ENCODE measurements at places on chromosomes 6 and 20. TPM values are rescaled to one million over a fixed set of nuclear protein-coding genes. Genes with fewer than 3 reads are reported as not detected.

Gene GTSF1L
- not detected for total RNA-seq

Gene UNC5CL
- total RNA-seq, result 2.9 TPM

Gene TNXB
- 9.0 TPM for total RNA-seq

Gene OOEP
- total RNA-seq, result 0.50 TPM

Gene EDN1
- 1.1 TPM for total RNA-seq

Gene SAMD3
- total RNA-seq, result 28.7 TPM

Gene GSTA3
- not detected for total RNA-seq

Gene CD93
- total RNA-seq, result 1.1 TPM

Gene FRK
- total RNA-seq, result not detected

Gene MLN
- total RNA-seq, result not detected

Gene ATRN
- total RNA-seq, result 8.8 TPM

Gene PRICKLE4
- not detected for total RNA-seq

Gene CTCFL
- total RNA-seq, result not detected

Gene RAET1E
- total RNA-seq, result not detected

Gene FNDC11
- total RNA-seq, result 1.7 TPM

Gene SYCP2
- total RNA-seq, result 4.4 TPM

Gene NOX3
- not detected for total RNA-seq

Gene DNMT3B
- 0.28 TPM for total RNA-seq

Gene CEP43
- total RNA-seq, result 13.5 TPM

Gene DEF6
- 212 TPM for total RNA-seq

Gene SLC22A2
- not detected for total RNA-seq

Gene SEL1L2
- total RNA-seq, result not detected

Gene CENPW
- 1.1 TPM for total RNA-seq

Gene CALHM6
- total RNA-seq, result 3.1 TPM

Gene CYP24A1
- 0.56 TPM for total RNA-seq

Gene ERVFRD-1
- total RNA-seq, result not detected

Gene ELOVL4
- 1.0 TPM for total RNA-seq

Gene CTAGE9
- not detected for total RNA-seq

Gene METTL24
- total RNA-seq, result not detected

Gene BTN3A1
- total RNA-seq, result 109 TPM

Gene SIRPB1
- total RNA-seq, result 7.8 TPM

Gene ITPR3
- total RNA-seq, result 45.5 TPM

Gene SIRPB2
- total RNA-seq, result 0.49 TPM

Gene C2
- 2.3 TPM for total RNA-seq

Gene TCP11
- total RNA-seq, result not detected

Gene GRM4
- 0.08 TPM for total RNA-seq

Gene WFDC12
- total RNA-seq, result not detected

Gene SLC24A3
- not detected for total RNA-seq

Gene FRS3
- total RNA-seq, result 5.4 TPM

Gene MEI4
- total RNA-seq, result not detected

Gene BEND6
- not detected for total RNA-seq

Gene ACSS1
- 18.9 TPM for total RNA-seq

Gene FAM83C
- total RNA-seq, result not detected

Gene GSTA2
- not detected for total RNA-seq

Gene ARMH2
- total RNA-seq, result not detected

Gene ADGRB3
- total RNA-seq, result not detected
